ENCODE measurements at places on chromosomes 4 and X.
A peak's percentile ranks its signal among the peaks of the same experiment; 100 is the strongest.

- no peak for DNase-seq
Observed at GRCh38 chr4:186502231-186502630, 53.1 kb downstream of the MTNR1A start.

- no peak for DNase-seq
Observed at GRCh38 chrX:132171881-132172280, 44.1 kb upstream of the FRMD7 start.

DNA sequence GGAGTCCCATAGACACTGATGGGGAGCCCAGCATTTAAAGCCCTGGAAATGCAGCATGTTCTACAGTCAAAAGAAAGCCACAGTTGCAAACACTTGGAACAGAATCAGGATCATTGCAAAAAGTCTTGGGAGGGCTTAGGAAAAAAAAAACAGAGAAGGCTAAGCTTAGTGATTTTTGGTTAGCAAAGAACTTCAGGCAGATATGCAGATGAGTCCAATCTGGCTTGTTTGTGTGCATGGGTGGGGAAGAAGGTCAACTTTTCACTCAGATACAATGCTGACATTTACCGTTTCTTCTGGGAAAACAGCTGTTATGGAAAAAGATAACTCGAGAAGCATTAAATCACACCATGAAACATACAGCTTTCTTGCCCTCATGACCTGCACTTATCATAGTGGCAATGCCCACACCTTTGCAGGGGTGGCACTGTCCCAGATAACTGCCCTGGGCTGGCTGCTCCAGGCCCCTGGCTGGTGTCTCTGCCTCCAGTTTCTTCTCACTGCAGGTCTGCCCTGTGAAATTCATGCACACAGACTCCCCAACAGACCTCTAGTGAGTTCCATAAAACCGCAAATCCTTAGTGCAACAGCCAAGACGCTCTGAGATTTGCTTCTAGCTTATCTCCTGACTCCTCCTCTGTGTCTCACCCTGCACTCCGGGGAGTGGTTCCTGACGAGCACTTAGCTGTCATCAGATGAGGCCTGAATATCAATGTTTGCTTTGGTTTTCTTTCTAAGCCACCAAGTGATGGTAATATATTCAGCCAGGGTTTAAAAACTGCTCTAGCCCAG, 99.2 kb downstream of the DRD5 start:
- no peak for DNase-seq

DNA sequence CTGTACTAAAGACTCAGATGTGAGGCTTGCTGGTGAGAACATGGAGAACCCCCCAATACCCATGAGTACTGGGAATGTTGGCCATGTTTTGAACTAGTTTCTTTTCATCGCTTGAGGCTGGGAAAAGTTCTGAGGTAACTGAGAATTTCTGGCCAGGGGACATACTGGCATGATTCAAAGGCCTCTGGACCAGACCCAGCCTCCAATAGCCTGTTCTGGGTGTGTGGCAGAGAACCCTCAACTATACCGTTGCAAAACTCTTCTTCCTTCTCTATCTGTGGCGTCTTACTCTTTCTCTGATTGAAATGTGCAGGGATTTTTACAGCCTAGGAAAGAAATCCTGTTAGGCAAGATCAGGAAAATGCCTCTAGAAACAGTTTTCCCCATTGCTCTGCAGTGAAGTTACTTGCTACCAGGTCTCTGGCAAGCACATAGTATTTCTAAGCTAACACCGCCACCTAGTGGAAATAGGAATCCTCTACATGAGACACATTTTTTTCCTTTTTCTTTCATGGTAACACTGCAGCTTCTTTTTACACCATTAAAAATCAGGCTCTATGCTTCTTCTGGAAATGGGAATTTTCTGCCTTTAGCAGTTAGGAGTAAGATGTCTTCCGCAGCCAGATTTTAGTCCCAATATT, 170.7 kb upstream of the ZCCHC13 start:
- no peak for DNase-seq

GRCh38 chr4:37641352-37641751, 44.8 kb downstream of the RELL1 start:
- no peak for DNase-seq

- DNase-seq, result no peak
Observed at GRCh38 chr4:156137679-156138473, 184.2 kb upstream of the CTSO start.

GRCh38 chr4:172596206-172596605, 572.4 kb upstream of the GALNT7 start:
- peak; percentile 5 for DNase-seq

DNA sequence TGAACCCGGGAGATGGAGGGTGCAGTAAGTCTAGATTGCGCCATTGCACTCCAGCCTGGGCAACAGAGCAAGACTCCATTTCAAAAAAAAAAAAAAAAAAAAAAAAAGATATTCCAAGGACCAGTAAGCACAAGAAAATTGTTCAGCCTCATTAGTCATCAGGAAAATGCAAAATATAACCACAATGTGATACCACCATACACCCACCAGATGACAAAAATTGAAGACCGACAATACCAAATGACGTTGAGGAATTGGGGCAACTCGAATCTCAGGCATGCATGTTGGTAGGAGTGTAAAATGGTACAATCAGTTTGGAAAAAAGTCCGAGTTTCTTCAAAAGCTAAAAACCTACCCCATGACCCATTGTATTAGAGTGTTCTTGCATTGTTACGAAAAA, 130.2 kb upstream of the FAM9B start:
- no peak for DNase-seq

DNA sequence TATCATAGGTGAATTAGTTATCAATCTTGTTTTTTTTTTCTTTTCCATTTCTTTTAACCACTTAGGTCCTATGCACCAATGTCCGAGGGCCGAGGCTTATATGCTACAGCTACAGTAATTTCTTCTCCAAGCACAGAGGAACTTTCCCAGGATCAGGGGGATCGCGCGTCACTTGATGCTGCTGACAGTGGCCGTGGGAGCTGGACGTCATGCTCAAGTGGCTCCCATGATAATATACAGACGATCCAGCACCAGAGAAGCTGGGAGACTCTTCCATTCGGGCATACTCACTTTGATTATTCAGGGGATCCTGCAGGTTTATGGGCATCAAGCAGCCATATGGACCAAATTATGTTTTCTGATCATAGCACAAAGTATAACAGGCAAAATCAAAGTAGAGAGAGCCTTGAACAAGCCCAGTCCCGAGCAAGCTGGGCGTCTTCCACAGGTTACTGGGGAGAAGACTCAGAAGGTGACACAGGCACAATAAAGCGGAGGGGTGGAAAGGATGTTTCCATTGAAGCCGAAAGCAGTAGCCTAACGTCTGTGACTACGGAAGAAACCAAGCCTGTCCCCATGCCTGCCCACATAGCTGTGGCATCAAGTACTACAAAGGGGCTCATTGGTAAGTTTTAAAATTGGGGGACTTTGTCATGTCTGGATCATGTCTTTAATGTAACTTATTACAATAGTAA, 250.7 kb downstream of the RAPGEF2 start:
- DNase-seq, result no peak

GRCh38 chr4:182143822-182144625, 99.2 kb upstream of the TENM3 start:
- peak; percentile 75 for DNase-seq

GRCh38 chrX:131068945-131069719, 11.0 kb downstream of the ARHGAP36 start:
- no peak for DNase-seq

DNA sequence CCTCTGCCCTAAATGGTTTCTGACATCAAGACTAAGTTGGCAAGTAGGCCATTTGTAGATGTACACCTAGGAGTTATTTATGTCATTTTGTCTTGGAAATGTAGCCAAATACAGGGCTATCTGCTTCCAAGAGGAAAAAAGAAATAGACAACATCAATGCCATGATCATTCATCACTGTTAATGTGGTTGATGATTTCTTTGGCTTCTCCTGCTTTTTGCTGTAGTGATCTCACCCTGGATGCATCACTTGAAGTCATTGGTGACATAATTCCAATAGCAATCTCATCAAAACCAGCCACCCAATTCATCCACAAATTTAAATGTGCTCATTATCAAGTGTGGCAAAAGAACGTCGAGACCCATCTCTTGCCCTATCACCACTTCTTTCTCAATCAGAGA, 222.6 kb upstream of the PPARGC1A start:
- DNase-seq, result no peak

- no peak for DNase-seq
Observed at GRCh38 chr4:125010796-125011503, 298.4 kb upstream of the ANKRD50 start.

GRCh38 chrX:17559728-17560379, 177.4 kb upstream of the SCML1 start:
- DNase-seq, result no peak

GRCh38 chrX:4932790-4933189, 1219.3 kb upstream of the PRKX start:
- no peak for DNase-seq

GRCh38 chr4:38688676-38689355, 24.8 kb downstream of the KLF3 start:
- no peak for DNase-seq

DNA sequence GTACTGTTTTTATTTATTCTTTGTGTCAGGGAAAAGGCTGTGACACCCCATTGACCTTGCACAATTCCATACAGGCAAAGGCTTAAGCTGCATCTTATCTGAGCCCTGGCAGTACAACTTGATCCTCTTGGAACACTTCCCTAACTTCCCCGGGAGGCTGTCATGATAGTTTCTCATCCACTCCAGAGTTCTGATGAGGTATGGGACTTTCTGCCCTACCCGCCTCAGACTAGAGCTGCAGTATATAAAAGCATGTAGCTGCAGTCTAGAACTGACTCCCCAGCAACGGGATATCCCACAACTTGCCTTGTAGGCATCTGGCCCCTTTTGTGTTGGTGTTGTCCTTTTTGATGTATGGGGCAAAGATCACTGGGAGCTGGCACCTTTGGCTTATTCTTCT, 72.7 kb downstream of the FNIP2 start:
- no peak for DNase-seq

GRCh38 chr4:78131403-78131802, 74.3 kb downstream of the FRAS1 start:
- DNase-seq, result no peak

GRCh38 chr4:157222771-157223160, 2.2 kb downstream of the GRIA2 start:
- no peak for DNase-seq

All from Caco-2 (cell line).